Nucleus accumbens (tissue), 56 donors: ENCODE measurements at places on chromosomes 7 and 10.

- no peak for DNase-seq
Observed at GRCh38 chr7:22550514-22551030, 50.6 kb upstream of the STEAP1B start.

GRCh38 chr7:22771872-22772228 is 44.9 kb downstream of the IL6 start:
- no peak for DNase-seq

DNA sequence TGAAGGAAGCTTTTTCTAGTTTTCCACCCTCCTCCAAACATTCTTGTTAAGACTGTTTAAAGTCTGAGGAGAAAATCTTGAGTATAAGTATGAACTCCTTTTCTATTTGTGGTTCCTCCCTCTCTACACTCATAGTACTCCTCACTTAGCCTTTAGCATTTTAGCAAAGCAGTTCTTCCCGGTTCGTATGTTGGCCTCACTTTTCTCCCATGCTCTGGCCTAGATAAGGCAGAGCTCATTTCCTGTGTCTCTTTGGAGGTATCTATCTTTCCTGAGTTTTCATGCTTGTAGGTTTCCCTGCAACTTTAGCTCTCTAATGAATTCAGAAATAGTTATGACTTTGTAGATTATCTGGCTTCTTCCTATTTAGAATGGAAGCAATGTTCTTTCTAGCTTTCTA is 5.9 kb upstream of the OR2F1 start:
- no peak for DNase-seq

- DNase-seq: no peak
Observed at GRCh38 chr10:124701881-124702656, 42.1 kb downstream of the FAM53B start.

GRCh38 chr10:22370320-22370719 is 25.0 kb downstream of the SPAG6 start:
- DNase-seq: no peak

DNA sequence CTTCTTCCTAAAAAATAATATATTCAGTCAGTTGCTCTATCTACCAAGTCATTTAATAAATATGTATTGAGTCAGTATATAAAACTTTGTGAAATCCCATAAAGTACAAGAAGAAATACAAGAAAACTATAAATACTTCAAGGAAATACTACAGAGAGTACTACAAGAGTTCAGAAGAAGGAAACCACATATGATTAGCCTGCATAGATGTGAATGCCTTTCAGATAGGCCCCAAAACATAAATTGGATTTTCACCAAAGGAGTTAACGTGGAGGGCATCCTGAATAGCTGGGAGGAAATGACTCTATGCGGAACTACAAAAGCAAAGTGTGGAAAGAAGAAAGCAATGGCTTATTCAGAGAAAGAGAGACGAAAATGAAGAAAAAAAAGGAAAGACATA is 120.1 kb downstream of the LRRN3 start:
- no peak for DNase-seq

DNA sequence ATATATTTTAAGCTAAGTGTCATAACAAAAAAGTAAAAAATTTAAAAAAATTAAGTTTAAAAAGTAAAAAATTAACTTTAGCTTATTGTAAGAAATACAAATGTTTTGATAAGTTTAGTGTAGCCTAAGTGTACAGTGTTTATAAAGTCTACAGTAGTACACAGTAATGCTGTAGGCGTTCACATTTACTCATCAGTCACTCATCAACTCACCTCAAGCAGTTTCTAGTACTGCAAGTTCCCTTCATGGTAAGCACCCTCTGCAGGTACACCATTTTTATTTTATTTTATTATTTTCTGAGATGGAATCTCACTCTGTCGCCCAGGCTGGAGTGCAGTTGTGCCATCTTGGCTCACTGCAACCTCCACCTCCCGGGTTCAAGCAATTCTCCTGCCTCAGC is 316.0 kb downstream of the FGFR2 start:
- DNase-seq: no peak

DNA sequence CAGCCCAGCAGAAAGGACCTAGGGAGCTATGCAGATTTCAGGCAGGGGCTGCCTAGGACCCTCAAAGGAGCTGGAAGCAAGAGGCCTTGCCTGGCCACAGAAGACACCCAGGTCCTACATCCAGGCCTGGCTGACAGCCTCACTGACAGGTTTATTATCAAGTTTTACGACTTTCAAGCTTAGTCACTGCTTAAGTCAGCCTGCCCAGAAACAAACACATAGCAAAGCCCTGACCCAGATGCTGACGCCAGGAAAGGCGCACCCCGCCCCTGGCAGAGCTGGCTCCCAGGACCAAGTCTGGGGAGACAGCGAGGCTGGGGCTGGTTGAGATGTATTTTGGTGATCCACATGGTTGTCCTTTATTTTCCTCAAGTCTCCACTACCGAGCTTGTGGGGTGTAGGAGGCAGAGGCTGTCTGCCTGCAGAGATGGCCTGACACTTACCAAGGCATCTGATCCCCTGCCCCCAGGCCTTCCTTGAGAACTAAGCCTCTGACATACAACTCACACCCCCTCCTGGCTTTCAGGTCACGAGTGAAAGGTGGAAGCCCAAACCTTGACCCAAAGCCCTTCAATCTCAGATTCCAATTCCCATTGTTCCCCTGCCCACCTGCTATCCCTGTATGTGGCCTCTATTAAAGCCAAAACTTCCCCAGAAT is 80.7 kb upstream of the EMX2 start:
- no peak for DNase-seq

GRCh38 chr7:34849163-34849960 is 187.9 kb downstream of the DPY19L1 start:
- no peak for DNase-seq

GRCh38 chr10:124991835-124992234 is 49.9 kb downstream of the ZRANB1 start:
- no peak for DNase-seq

DNA sequence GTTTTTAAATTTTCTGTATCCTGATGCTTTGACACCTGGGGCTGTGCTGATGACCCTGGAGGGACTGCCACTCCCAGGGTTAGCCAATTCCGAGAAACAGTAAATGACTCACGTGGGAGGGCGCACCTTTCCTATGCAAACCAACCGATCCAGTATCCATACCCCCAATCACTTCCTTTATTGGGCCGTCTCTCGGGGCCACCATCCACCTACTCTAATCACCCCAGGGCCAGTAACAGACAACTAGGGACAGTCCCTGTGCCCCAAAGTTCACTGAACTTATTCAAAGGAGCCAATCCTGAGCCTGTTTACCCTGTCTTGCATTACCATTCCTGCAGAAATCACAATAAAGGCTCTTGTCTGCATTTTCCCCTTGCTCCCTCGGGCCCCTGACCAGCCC is 6.6 kb upstream of the LGI1 start:
- no peak for DNase-seq

- no peak for DNase-seq
Observed at GRCh38 chr10:63883861-63884260, 362.7 kb downstream of the REEP3 start.

GRCh38 chr7:149690688-149691446 is 82.5 kb downstream of the ZNF467 start:
- DNase-seq: no peak

DNA sequence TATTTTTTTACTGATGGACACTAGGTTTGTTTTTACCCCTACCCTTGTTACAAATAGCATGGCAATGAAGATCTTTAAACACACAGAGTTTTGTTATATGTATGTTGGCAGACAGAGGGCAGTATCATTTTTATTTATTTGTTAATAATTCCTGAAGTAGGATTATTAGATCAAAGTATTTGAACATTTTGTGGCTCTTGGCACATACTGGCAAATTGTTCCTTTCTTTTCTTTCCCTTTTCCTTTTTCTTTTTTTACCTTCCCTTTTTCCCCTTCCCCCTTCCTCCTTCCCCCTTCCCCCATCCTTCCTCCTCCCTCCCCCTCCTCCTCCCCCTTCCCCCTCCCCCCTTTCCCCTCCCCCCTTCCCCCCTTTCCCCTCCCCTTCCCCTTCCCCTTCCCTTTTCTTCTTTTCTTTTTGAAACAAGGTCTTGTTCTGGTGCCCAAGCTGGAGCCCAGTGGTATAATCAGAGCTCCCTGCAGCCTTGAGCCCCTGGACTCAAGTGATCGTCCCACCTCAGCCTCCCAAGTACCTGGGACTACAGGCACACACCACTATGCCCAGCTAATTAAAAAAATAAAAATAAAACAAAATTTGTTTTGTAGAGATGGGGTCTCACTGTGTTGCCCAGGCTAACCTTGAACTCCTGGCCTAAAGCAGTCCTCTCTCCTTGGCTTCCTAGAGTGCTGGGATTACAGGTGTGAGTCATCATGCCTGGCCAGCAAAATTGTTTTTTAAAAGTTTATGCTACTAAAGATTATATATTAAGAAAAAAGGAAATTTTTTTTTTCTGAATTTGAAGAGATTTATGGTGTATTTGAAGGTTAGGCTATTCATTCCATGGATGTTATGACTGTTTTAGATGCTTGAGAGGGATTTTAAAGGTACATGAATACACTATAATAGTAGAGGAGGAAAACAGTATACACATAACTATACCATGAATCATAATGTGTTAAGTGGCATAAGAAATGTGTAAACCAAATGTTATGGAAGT is 39.3 kb downstream of the SEPTIN7 start:
- DNase-seq: no peak

DNA sequence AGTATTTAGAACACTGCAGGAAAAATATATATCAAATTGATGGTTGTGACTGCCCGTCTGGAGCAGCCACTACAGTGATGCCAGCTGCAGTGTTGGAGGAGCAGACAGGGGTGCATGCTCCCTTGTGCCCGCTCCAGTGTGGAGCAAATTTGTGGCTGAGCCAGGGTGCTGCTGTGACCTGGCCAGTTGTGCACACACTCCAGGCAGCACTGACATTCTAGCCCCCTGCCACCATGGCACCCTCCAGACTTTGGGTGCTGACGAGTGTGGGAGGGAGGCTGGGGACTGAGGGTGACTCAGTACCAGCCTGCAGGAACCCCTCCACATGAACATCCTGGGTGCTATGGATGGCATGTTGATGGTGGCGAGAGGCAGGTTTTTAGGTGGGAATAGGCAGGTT is 160.0 kb upstream of the PCDH15 start:
- no peak for DNase-seq

DNA sequence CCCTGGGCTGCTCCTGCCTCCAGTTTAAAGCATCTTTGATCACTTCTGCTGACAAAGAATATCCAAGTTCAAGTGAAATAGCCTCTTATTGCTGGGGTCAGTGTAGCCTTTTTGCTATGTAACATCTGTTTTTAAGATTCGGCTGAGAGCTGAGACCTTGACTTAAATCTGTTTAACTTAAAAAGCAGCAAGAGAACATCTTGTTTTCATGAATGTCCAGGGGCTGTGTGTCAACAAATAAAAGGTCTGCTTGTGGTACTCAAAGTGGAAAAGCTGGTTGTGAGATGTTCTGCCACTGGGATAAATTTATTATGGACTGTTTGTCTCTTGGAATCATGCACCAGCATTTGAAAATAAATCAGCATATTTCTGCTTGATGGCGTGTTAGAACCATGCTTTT is 73.2 kb downstream of the CALD1 start:
- no peak for DNase-seq

GRCh38 chr10:50874723-50875122 is 10.7 kb downstream of the A1CF start:
- no peak for DNase-seq

DNA sequence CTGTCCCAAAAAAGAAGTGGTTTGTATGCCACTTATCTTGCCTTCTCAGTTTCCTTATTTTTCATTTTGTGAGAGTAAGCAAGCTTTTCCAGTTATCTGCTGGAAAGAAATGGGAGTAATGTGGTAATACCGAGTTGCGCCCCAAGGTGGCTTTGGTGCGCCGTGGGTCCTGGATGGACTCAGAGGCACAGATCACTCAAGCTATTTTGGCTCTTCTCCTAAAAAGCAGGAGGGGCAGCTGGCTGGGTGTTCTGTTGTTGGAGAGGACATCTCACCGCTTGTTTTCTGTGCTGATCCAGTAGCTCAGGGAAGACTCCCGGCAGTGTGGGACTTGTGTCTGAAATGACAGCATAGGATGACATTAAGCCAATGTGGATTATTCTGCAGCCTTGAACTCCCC is 16.4 kb downstream of the PRKRIP1 start:
- no peak for DNase-seq

DNA sequence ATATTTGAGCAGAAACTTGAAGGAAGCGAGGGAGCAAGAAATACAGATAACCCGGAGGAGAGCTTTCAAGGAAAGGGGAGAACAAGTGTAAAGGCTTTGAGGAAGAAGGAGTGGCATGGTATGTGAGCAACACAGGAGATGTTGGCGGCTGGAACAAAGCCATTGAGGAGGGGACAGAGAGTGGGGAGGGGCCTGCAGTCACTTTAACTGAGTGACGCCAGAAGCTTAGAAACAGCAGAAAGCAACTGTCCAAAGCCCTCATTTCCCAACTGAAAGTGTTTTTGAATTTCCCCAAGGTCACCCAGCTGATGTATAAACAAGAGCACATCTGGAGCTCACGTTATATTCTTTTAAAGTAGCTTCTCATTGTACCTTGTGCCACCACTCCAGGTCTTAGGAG is 19.1 kb downstream of the AUTS2 start:
- no peak for DNase-seq

GRCh38 chr7:25263337-25263736 is 35.1 kb upstream of the NPVF start:
- DNase-seq: no peak

DNA sequence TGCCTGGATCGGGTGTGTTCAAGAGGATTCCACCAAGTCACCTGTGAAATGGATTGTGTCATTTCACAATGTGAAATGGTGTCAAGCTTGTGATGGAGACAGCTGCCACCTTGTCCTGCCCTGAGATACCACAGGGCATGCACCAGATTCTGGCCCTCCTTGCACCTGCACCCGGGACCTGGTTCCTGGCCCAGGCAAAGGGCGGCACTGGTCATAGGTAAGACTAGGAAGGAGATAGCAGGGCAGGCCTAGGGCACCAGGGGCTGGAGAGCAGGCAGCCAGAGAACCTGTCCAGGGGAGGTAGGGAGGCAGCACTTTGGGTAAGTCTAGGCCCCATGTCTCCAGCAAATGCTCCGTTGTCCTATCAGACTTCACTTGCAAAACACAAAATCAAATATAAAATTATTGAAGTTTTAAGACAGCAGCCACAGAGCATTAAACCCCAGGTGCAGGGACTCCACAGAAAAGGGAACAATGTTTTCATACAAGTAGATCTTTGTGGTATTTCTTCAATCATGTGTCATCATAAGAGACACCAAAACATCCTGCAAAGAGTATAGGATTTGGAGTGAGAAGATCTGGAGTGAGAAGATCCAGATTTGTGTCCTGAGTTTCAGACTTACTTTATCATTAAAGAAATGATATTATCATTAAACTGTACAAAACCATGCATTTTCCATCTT is 22.7 kb upstream of the ZNF800 start:
- no peak for DNase-seq

DNA sequence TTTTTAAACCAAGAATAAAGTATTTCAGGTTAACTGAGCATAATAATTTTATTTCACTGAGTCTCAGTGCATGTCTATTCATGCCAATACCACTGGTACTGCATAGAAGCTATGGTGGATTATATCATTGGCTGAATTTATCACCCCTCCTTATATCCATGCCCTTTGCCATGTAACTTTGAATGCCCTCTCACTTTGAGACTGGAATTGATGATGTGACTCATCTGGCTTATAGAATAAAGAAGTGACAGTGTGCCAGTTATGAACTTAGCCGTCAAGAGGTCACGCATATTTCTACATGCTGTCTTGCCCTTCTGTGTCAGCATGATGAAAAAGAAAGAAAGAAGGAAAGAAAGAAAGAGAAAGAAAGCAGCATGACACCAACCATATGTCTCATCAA is 20.7 kb upstream of the ABLIM1 start:
- DNase-seq: no peak

- DNase-seq: no peak
Observed at GRCh38 chr10:35126062-35126529, 550 bp upstream of the CREM start.

GRCh38 chr10:90674461-90674860 is 183.4 kb downstream of the HTR7 start:
- DNase-seq: no peak

- no peak for DNase-seq
Observed at GRCh38 chr10:29567003-29567402, 67.8 kb downstream of the SVIL start.
